ENCODE measurements at places on chromosomes 13 and 19.
A peak's percentile ranks its signal among the peaks of the same experiment; 100 is the strongest.

DNA sequence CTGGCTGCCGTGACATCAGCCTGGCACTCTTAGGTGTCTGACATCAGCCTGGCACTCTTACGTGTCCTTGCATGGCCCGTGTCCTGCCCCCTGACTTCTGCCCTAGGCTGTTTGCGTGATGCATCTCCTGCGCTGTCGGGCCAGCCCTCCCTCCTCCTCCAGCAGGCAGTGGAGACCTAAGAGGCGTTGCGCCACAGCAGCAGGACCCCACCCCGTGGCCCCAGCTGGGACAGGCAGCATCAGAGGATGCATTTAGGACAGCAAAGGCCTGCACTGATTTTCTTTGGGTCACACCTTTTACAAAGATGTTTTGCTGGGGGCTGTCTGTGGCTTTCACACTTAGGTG lies 65.3 kb downstream of the GPR12 start:
- no peak for DNase-seq

- no peak for DNase-seq
Observed at GRCh38 chr13:77345150-77345780, 18.4 kb upstream of the MYCBP2 start.

DNA sequence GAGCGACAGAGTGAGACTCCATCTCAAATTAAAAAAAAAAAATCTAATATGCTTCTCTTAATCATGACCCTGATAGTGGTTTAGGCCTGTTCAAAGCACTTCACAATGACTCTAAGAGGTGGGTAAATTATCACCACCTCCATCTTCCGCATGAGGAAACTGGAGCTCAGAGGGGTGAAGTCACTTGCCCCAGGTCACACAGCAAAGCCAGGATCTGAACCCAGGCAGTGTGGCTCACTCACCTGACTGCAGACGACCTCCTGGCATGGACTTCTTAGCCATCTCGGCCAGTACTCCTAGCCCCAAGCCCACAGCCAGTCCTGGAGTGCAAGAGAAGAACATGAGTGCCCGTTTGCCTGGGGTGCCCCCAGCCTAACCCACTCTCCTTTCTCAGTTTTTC lies 6.9 kb downstream of the COQ8B start:
- no peak for DNase-seq

DNA sequence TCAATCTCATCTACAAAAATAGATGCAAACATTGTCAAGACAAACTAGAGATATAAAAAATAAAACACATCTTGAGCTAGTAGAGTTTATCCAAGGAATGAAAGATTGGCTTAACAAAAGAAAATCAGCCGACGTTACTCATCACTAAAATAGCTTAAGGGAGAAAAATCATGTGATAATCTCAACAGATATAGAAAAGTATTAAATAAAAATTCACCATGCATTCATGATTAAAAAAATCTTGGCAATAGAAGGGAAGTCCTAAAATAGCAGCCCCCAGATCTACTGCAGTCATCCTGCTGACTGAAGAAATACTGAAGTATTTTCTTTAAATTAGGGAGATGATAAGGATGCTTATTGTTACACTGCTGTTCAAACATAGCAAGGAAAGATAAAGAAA lies 12.6 kb upstream of the DCLK1 start:
- DNase-seq, result no peak

GRCh38 chr13:26255691-26256277 lies 1.9 kb downstream of the CDK8 start:
- no peak for DNase-seq

DNA sequence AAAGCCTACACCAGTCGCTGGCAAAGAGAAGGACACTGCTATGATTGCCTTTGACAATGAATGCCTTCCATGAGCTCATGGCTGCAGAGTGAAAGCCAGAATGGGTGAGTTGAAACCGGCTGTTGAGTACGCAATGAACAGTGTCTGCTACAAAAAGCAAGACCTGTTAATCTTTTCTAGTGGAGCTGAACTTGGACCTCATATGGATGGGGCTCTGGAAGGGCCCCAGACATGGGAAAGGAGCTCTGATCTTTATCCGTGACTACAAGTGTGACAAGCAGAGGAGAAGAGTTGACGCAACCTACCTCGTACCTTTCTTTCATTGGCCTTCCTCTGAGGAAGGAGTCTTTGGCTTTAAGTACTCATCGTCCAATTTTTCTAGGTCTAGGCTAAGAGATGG lies 67.1 kb upstream of the TSC22D1 start:
- DNase-seq, result no peak

DNA sequence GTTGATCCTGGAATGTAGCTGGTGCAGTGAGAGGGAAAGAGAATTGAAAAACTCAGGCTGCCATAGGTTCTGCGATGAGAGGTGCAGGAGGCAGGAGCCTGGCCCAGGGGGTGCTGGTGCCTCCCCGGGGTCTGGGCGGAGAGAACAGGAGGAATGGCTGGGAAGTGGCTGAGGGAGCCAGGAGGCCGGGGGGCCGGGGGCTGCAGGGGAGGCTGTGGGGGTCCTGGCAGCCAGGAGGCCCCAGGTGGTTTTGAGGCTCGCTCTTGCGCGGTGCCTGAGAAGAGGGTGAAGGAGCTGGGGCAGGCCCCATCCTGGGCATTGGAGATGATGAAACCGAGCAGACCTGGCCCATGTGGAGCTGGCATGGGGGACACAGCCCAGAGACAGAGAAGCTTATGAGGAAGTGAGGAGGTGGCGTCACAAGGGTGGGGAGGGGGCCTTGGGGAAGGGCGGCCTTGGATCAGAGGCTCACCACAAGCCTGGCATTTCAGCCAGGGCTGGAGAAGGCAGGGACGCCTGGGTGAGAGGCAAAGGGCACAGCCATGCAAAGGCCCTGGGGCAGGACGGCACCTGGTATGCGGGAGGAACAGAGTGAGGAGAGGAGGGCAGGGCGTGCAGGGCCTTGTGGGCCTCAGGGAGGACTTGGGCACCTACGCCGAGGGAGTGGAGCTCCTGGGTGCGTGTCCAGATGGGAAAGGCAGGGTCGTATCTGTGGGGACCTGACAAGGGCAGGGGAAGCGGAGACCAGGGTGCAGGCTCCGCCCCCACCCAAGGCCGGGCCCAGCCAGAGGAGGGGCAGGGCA lies 1.3 kb upstream of the TEKTIP1 start:
- DNase-seq, result no peak

- no peak for DNase-seq
Observed at GRCh38 chr19:3809881-3810707, 23.9 kb upstream of the MATK start.

- DNase-seq, result no peak
Observed at GRCh38 chr19:44548736-44549135, 19.3 kb upstream of the CEACAM20 start.

- DNase-seq, result no peak
Observed at GRCh38 chr13:46119883-46120614, 15.2 kb upstream of the CPB2 start.

GRCh38 chr19:36115453-36116343 lies at the start of gene TBCB:
Gene TBCB, plus strand, starts transcription at chr19:36115468. Its CDS starts 93 bp downstream, at chr19:36115561.
- DNase-seq, result peak; percentile 92

- DNase-seq, result no peak
Observed at GRCh38 chr13:61286148-61286745, 129.4 kb downstream of the PCDH20 start.

DNA sequence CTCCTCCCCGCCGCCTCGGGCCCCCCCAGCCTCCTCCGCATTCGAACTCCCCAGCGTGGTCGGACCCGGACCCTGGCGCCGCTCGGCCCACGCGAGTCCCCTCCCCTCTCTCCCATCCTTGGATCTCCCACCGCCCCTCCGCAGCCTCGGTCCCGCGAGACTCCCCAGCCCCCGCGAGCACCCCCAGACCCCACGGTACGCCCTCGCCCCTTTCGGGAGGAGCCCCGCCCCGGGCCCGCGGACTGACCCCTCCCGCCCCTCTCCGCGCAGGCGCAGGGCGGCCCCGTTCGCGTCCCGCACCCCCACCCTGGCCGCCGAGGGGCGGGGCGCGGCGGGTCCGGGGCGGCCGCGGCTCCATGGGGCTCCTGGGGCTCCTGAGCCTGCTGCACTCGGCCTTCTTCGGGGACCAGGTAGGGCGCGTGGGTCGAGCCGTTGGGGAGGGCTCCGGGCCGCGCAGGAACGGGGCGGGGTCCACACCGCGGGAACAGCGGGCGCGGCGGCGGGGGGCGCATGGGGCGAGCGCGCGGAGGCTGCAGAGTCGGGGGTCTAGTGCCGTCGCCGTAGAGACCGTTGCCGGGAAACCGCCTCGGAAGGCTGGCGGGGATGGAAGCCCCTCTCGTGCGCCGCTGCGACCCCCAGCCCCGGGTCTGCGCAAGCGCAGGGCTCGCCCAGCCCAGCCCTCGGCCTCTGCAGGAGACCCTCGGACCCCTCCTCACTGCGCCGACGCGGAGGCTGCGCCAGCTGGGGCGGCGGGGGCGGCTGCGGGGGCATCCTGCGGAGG lies 3.8 kb upstream of the APC2 start:
- DNase-seq, result no peak

DNA sequence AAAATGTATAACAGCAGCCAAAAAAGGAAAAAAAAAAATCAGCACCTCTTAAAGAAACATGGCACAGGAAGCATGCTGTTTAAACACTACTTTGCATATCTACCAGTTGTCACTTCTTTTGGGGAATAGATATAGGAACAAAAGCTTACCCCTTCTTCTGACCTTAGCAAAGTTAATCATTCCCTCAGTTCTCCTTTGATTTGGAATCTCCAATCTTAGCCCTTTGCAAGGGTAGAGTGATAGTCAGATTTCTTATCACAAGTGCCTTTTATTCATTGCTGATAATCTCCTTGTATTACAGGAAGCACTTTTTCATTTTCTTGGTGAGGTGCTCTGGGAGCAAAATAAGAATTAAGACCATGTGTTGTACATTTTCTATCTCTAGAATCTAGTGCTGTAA lies 1327.6 kb downstream of the OLFM4 start:
- no peak for DNase-seq

- no peak for DNase-seq
Observed at GRCh38 chr13:114120591-114121011, 11.8 kb downstream of the RASA3 start.

DNA sequence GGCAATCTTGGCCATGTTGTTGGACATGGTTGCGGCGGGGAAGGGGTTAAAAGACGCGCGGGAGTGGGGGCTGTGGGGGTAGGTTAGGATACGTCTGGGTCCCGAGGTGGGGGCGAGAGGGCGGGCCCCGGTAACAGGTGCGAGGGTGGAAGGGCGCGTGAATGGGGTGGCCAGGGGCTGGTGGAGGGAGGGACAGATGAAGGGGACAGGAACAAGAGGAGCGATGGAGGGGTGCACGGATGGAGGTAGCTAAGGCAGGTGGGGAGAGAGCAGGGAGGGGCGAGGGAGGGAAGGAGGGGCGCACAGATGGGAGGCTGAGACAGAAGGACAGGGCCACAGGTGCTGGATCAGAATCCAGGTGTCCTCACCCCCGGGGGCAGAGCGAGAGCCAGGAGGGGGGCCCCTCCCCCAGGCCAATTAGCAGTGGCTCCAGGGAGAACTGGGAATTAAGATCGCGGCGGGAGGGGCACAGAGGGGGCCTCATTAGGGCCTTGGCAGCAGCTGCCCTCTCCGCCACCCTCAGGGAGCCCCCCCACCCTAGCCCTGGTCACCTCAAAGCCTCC lies 1.3 kb downstream of the GNG8 start:
- no peak for DNase-seq

GRCh38 chr13:113933901-113934300 lies 40.0 kb downstream of the C13orf46 start:
- DNase-seq, result peak; percentile 9

DNA sequence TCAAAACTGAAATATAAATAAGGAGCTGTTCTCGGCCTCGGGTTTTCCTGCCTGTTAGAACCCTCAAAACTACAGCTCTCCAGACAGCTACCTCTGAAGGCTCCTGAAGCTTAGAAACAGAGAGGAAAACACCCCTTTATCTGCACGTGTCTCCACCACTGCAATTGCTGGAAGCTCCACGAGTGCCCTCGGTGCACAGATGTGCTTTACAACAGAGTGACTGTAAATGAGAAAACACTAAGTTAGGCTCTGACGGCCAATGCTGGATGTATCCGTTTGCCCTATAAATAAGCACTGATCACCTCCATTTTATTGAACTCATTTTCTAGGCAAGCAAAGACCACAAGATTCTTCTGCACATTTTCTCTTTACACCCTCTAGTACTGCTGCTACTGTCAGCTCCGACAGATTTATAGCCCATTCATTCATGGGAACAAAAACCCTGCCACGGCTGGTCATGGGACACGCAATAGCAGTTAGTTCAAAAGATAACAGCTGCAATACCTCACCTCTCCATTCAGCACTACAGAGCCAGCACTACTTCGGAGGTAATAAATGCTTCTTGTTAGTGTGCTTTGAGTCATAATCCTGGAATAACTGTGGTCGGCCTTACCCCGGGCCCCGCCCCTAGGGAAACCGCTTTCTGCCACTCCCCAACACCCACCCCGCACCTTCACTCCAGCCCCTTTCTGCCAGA lies 241.1 kb upstream of the ZNF507 start:
- DNase-seq, result no peak

GRCh38 chr19:53868091-53868891 lies 608 bp downstream of the MYADM start:
- DNase-seq, result peak; percentile 68

DNA sequence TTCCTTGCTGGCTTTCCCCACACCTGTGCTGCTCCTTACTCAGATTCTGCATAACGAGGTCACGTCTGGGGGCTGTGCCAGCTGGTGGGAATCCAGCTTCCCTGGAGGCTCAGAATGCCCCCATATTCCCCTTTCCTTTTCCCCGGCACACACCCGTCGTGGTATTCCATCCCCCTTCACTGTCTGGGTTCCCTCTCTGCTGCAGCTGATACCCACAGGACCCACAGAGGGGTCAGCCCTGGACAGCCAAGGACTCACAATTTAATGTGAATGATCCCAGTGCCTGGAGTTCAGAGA lies 4.2 kb upstream of the MYH14 start:
- DNase-seq, result no peak

- no peak for DNase-seq
Observed at GRCh38 chr19:30681162-30682100, 309.2 kb downstream of the ZNF536 start.

DNA sequence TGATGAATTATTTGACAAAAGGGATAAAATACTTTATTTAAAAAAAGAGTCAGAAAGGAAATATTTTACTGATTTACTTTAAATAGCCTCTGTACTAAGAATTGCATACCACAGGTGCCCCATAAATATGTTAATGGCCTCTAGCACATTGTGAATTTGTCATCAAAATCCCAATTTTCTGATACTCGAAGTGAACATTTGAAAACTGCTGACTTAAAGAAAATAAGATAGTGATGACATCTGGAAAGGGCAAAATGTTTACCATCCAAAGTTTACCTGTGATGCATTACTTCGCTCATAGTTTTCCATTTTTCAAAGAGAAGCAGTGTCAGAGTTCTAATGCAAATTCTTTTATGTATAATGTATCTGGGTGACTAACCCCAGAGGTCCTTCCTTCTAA lies 455.4 kb downstream of the KLF5 start:
- no peak for DNase-seq

DNA sequence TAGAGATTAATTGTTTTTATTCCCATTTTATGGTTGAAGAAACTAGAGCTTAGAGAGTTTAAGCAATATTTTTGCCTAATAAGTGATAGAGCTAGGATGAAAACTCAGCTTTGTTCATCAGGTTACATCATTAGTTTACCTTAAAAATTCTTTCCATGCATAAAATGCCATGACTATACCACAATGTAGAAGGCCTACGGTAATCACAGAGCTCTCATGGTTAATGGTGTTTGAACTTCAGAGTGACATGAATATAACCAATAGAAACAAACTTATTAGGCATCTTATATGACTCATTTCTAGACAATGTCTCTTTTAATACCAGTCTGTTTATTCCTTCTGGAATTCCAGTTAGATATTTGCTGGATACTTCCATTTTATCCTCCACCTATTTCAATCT lies 78.5 kb downstream of the FGF9 start:
- no peak for DNase-seq

Measured in activated naive CD4-positive, alpha-beta T cell treated with anti-CD3 and anti-CD28 coated beads, Interleukin-2, amount 10 ng/mL, durations not matched to agents 7 days and 5 days (primary cell).